ENCODE measurements at places on chromosomes 7 and 10.

DNA sequence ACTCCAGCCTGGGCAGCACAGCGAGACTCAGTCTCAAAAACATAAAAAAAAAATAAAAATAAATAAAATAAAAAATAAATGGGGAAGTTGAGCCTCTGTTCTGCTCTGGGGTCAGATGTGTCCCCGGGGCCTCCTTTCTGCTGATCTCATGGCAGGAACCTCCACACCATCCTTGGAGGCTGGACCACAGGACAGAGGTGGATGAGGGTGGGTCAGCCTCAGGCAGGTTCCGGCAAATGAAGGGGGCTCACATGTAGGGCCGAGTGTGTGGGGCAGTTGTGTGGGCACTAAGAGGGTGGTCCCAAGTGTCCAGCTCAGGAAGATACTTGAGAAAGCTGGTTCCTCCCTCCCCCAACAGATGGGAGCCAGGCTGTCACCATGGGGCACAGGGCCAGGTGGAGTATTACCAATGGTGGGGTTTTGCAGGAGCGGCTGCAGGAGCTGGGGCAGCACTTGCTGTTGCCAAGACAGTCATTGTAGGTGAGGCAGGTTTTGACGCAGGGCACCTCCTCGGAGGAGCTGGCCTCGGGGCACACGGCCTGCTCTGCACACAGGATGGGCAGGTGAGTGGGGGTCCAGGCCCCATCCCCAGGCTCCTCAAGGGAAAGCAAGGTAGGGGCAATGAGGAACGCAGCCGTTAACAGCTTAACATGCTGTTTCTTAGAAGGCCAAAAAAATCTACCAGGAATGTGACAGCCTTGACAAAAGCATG lies 13.9 kb upstream of the TBRG4 start:
- DNase-seq, result no peak

DNA sequence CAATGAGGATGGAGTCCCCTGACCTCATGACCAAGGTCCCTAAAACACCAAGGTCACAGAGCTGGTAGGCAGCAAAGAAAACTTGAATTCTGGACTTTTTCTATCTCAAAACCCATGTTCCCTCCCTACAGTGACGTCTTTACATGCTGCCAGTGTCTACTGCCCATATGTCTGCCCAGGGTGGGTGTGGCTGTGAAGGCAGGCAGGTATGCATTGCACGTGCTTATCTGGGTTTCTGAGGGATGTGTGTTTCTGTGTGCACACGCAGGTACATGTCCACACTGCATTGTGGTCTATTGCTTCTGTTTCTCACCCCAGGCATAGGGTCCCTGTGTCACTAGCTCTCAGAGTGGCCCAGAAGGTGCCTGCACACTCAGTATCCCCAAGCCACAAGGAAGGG lies 13.5 kb downstream of the ATP6V1F start:
- no peak for DNase-seq

DNA sequence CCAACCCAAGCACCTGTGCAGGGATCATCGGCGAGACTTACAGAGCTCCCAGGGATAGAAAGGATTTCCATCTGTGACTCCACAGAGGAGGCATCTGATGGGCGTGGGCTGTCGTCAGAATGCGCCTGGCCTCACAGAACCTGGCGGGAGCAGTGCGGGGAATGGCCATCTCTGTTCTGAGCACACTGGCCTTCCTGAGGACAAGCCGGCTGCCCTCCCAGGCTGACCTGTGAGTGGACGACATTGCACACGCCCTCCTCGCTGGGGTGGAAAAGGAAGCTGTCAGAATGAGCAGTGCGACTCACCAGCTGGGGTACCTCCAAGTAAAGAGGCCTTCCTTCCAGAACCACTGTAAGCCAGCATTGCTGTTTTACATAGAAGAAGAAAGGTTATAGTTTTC lies 234.6 kb upstream of the PITRM1 start:
- DNase-seq, result no peak

DNA sequence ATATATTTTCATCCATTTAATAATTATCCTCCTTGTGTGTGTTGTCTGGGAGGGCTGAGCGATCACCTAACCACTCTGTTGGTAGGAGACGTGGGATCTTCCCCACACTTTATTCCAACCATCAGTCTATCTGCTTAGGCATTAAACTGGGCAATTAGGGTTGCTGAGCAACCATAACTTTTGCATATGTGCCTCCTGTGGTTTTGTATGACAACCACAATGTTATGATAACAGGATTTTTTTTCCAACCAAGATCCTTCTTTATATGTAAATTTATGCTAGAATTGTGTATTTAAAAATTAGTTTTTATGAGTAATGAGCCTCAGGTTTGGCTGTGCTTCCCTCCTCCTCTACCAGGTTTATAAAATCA lies 495.0 kb upstream of the MGMT start:
- DNase-seq, result no peak

GRCh38 chr10:127398140-127398970 lies 150.8 kb upstream of the NPS start:
- DNase-seq, result no peak

- no peak for DNase-seq
These were observed 9.9 kb downstream of the CSTF2T start for GRCh38 chr10:51689536-51689935.

DNA sequence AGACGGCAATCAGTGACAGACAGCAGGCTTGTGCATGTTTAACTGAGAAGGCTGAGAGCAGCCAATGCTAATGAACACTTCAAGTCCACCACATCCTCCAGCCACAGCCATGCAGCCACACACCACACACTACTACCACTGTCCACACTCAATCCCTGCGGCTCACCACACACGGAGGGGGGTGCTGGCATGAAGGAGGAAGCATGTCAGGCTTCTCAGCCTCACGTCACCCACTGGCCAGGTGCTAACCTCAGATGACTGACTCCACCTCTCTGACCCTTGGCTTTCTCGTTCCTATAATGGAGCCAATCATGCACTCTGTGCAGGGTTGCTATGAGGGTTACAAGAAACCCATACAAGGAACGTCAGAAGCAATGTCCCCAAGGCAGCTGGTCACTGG lies 165.4 kb upstream of the RNF32 start:
- no peak for DNase-seq

GRCh38 chr7:3238525-3239210 lies 62.4 kb upstream of the SDK1 start:
- DNase-seq, result no peak

GRCh38 chr10:104199567-104199966 lies 32.6 kb downstream of the CFAP43 start:
- DNase-seq, result no peak

DNA sequence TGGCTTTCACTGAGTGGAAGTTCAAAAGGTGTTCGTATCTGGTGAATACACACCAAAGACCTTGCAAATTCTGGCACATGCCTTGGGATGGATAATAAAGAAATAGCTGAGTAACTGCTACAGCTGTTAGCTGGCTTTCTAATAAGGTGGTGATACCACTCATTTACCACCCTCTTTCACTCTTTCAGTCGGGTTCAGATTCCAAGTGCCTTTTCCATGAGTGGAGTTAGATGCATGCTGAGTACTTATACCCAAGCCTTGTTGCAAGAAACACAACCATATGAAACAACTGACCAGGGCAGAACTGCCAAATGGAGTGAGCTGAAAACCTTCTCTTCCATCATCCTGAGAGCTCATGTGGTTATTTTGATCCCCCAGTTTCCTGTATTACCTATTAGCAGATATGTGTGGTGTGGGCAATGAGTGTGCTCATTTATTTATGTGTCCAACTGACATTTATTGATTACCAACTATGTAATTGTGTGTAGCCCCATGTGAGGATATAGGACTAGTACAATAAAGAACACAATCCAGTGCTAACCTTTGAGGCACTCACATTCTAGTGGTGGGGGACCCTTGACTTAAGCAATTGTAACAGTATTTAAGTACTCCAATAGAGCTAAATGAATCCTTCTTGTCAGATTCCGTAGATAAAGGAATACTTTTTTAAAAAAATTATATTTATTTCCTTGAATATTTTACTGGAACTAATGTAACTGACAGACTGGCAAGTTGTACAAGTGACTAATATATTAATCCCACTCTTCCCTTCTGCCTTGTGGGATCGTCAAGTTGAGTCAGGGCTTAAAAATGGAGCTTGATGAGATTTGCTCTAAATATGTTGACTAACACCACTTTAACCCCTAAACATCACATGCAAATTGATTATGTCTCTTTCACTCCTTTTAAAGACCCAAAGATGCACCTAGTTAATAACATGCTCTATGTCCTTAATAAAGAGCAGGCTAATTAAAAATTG lies 124.7 kb downstream of the ARID5B start:
- DNase-seq, result no peak

- no peak for DNase-seq
These were observed 178.1 kb upstream of the SEMA3A start for GRCh38 chr7:84372712-84373111.

GRCh38 chr7:142983825-142984224 lies 21.7 kb upstream of the KEL start:
- no peak for DNase-seq

GRCh38 chr7:126305671-126306070 lies 947.1 kb downstream of the GRM8 start:
- no peak for DNase-seq

DNA sequence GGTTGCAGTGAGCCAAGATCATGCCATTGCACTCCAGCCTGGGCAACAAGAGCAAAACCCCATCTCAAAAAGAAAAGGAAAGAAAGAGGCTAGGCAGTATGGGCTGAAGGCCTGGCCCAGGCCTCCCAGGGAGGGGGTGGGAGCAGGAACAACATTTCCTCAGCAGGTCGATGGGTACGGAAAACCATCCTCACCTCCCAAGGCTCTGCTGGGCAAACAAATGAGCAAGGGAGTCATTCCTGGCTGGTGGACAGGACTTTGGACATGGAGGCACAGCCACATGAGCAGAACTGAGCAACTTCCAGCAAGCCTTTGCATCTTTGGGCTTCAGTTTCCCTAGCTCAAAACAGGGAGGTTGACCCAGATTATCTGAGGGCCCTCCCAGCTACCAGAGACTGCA lies 13.0 kb downstream of the OGDHL start:
- no peak for DNase-seq

DNA sequence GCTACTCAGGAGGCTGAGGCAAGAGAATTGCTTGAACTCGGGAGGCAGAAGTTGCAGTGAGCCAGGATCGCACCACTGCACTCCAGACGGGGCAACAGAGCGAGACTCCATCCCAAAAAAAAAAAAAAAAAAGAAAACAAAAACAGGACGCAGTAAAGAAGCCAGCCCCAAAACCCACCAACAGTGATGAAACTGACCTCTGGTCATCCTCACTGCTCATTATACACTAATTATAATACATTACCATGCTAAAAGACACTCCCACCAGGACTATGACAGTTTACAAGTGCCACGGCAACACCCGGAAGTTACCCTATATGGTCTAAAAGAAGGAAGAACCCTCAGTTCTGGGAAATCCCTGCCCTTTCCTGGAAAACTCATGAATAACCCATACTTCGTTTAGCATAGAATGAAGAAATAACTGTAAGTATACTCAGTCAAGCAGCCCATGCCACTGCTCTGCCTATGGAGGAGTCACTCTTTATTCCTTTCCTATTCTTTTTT lies 40.0 kb upstream of the EIF4H start:
- DNase-seq, result no peak

DNA sequence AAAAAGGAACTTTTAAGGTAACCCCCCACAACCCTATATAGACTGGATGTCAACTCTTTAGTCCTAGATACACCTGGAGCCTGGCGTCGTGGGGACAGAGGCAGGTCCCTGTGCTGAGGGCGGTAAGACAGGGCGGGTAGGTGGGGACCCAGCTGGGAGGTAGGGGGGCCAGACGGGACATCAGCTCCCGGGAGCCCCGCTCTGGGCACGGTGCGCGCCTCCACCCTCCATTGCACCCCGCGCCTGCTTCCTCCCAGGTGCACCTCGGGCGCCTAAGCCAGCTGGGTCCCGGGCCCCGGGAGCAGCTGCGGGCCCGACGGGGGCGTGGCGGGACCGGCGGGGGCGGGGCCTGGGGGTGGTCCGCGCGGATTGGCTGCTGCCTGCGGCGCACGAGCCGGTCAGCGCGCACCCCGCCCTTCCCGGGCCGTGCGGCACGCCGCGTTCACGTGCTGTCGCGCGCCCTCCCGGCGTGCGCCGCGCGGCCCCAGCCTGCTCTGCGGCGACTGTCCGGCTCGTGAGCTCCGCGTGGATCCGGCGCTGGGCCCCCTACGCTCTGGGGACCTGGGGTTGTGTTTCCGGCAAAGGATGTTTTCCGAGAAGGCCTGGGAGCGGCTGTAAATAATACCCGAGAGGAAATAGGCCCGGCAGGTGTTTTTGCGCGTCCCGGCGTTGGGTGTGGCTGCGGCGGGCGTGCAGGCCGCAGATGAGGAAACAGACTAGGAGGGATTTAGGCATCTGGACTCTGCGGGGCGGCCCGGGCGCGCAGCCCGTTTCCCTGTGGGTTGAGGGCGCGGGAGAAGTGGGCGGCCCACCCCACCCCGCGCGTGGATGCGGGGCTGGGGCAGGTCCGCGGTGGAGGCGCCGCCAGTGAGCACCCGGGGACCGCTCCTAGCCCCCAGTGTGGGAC lies 39.1 kb upstream of the PFKFB3 start:
- DNase-seq, result peak; percentile 75
